ENCODE measurements at places on chromosomes 6 and 20.

- DNase-seq: no peak
Measured at GRCh38 chr6:56691814-56692213, 49.1 kb upstream of the DST start.

GRCh38 chr6:141264101-141264500, 868.6 kb upstream of the GJE1 start:
- no peak for DNase-seq

DNA sequence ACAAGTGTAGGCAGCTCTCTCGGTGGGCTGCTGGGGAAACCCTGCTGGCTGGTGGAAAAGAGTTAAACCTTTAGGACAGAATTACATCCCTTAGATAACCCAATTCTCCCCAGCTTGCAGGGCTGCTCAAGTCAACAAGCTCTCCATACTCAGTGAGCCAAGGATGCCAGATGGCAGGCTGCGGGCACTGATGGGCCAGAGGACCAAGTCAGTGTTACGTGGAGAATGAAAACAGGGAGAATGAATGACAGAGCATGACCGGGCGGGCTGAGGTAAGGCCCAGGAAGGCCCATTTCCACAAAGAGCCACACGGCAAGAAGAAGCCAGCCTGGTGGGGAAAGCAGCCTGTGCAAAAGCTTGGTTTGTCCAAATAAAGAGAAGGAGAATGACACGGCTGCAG, 58.7 kb upstream of the CD93 start:
- DNase-seq: no peak

- DNase-seq: no peak
Measured at GRCh38 chr6:7051780-7052442, 55.9 kb upstream of the RREB1 start.

- no peak for DNase-seq
Measured at GRCh38 chr20:21126581-21126870, 644 bp downstream of the KIZ start.

GRCh38 chr20:8457978-8458377, 325.9 kb downstream of the PLCB1 start:
- DNase-seq: no peak

GRCh38 chr6:146361128-146361924, 182.3 kb upstream of the RAB32 start:
- no peak for DNase-seq

DNA sequence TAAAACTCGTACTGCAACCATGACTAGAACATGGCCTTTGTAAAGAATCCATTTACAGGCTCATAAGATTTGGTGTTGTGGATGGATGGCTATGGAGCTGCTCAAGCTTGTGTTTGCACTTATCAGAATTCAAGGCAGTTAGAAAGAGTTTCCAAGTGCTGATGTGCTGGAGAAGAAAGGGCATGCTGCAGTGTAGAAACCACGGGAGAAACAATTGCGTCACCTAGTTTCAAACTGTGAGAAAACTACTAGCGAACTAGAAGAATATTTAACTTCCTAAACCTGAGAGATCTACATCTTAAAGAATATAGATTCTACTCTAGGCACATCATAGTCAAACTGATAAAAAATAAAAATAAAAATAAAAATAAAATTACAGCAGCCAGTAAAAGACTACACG, 116.2 kb downstream of the SGK1 start:
- DNase-seq: no peak

GRCh38 chr20:20139403-20139802, 87.1 kb downstream of the CFAP61 start:
- no peak for DNase-seq

- DNase-seq: no peak
Measured at GRCh38 chr6:155623450-155624178, 168.0 kb upstream of the NOX3 start.

DNA sequence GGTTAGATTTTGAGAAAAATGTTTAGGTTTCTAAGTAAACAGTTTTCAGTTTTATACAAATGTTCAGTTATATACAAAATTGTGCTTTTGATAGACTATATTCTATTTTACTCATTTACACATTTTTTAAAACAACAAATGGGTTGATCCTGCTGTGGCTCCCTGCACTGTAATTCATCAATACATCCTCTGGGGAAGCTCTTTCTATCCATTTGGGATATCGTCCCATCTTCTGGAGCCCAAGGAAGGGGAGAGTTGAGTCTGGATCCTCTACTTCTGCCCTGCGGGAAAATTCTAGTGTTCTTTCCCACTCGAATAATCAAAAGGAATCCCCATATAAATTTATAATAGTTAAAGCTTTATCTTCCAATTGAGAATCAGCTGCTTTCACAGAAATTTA, 75.0 kb downstream of the SYCP2L start:
- DNase-seq: no peak

DNA sequence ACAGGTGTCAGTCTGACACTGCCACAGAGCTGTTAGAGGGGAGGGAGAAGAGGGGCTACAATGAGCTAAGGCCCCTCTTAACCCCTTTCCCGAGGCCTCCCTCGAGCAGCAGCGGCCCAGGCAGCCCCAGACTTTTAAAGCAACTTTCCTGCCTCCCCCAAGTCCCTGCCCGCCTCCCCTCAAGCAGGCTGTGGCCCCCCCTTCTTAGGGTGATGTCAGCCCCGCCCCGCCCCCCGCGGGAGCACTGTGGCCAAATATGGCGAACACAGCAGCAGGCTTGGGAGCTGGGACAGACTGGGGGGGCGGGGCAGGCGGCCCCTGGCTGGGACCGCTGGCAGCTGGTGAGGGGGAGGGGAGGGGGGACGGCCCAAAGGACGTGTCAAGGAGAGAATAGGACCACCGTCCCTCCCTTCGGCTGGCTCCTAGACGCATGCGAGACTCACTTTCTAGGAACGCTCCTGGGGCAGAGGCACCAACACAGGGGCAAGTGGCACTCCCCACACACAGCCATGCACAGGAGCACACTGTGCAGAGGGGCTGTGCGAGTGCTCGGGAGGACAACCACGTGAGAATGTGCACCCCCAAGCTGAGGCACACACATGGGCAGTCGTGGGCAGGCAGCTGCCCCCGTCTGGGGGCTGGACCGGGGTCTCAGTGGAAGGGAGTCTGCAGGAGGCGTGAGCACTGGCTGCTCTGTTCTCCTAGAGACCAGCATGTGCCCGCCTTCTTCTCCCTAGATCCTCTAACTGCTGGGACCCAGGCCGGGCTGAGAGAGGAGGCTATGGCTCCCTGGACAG, 6.7 kb downstream of the TEAD3 start:
- DNase-seq: no peak

GRCh38 chr6:47321577-47321976, 11.9 kb upstream of the TNFRSF21 start:
- no peak for DNase-seq

DNA sequence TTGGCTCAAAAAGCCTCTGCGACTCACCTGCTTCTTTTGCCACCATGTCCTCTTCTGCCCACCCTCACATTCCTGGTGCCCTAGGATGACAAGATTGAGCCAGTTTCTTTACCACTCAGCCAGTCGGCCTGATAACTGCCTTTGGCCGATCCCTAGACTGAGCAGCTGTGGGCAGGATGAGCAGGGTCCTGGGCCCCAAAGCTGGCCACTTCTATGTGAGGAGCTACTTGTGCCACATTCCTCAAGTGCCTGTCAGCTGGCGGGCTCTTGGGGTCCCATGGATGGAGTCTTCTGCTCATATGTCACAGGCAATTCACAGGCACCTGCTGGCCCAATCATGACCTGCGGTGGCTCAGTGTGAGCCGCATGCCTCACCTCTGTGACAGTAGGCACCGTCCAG, 16.5 kb downstream of the DYNLRB1 start:
- DNase-seq: no peak
